ENCODE measurements at places on chromosomes 4 and X.

DNA sequence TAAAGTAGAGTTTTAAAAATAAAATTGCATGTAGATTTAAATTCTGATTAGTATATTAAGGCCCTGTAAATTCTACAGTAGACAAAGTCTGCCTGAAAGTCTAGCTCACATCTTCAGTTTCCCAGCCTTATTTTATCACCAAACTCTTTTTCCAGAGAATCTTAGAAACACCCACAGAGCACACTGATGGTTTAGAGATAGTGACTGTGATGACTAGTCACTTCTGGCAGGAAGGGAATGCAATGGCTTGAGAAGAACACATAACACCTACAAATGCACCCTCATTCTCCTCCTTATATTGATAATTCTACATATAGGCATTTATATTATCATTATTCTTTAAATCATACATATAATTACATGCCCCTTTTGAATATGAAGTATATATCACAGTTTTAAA lies 232.9 kb downstream of the ARAP2 start:
- no peak for DNase-seq

GRCh38 chr4:73844345-73844744 lies 7.9 kb downstream of the CXCL6 start:
- DNase-seq: no peak

DNA sequence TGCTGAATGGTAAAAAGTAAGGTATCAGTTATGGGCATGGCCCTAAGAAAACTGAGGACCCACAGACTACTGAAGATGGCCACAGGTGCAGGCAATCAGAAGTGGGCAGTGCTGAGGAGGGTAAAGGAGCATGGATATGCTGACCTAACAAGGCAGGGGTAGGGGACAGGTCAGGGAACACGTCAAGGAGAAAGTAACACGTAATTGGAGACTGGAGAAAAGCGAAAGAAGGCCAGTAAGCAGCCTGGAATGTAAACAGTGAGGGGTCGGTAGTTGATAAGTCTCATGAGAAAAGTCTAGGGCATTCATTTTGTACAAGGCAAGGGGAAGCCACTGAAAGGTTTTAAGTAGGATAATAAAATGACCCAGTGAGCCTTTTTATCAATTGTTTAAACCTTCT lies 153.3 kb downstream of the PRDM5 start:
- DNase-seq: no peak

GRCh38 chr4:87961993-87962392 lies 13.5 kb upstream of the SPP1 start:
- DNase-seq: no peak

GRCh38 chr4:137754652-137755471 lies 222.6 kb upstream of the PCDH18 start:
- DNase-seq: no peak

DNA sequence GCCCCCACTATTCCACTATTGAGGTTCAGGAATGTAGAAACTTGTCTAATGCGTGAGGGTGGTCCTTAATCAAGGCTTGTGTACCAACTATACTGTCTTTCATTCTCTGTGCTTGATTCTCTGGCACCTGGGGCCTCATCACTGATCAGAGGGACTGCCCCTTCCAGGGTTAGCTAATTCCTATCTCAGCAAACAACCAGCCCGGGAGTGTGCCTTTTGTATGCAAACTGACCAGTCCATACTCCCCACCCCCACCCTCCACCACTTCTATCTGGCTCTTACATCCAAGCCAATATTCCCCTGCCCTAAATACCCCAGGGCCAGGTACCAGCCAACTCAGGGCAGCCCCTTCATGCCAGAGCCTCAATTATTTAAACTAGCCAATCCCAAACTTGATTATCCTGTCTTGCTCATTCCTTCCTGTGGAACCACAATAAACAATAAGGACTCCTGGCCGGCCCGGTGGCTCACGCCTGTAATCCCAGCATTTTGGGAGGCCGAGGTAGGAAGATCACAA lies 59.3 kb downstream of the FTHL17 start:
- DNase-seq: no peak

- DNase-seq: no peak
These were observed 17.1 kb downstream of the SPON2 start for GRCh38 chr4:1155314-1155713.

- DNase-seq: no peak
These were observed 14.1 kb upstream of the CXorf38 start for GRCh38 chrX:40661489-40661888.

DNA sequence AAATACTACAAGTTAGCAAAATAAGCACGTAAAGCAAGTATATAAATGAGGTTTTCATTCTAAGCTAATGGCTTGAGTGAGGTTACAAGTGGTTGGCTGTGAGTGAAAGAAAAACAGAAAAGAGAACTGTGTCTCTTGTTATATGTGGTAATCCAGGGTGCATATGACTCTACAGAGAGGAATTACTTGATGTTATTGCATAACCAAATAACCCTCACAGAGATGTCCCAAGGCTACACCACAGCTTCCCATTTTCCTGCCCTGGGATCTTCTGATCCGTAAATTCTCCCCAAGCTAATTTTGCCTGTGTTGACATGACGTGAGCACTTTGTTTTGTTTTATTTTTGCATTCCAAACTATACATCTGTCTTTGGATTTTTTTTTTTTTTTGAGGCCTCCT lies 470.0 kb upstream of the INTU start:
- no peak for DNase-seq

DNA sequence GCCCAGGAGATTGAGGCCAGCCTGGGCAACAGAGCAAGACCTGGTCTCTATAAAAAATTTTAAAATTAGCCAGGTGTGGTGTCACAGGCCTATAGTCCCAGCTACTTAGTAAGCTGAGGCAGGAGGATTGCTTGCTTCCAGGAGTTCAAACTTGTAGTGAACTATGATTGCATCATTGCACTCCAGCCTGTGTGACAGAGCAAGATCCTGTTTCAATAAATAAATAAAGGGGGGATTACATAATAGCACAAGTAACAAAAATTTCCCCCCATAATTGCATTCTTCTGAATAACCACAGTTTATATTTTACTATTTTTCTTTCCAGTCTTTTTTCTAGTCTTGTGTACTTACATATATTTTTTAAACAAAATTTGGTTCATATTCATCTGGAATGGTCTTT lies 135.6 kb downstream of the CHIC2 start:
- DNase-seq: no peak

GRCh38 chr4:22487328-22487727 lies 28.5 kb downstream of the ADGRA3 start:
- no peak for DNase-seq

- DNase-seq: no peak
These were observed 376.9 kb downstream of the CXXC4 start for GRCh38 chr4:104117776-104118175.

DNA sequence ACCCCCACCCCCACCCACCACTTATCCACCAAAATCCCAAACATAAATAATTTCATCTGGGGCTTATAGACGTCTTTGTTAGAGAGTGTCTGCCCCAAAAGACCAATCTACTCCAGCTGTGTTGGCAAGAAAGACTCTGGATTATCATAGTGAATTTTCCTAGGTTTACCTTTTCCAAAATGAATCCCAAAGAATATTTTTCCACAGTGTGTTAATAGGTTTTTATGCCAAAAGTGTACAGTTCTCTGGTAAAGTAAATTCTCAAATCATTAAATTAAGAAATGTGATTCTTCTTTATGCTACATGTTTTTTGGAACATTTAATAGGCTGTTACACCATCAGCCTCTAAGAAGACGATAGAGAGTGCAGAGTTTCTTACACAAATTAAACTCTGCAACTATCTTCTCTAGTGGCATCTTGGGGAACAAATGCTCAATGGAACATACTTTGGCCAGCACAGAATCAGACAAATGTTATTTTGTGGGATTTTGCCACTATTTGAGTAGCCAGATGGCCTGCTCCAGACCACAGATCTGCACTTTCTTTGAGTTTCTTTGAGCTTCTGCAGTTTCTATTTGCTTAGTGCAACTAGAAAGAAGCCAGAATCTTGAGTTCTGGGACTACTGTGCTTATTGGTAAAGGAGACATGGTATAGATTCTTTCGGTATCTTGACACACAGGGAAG lies 206.0 kb downstream of the KIT start:
- DNase-seq: no peak

GRCh38 chr4:115851918-115852766 lies 738.7 kb upstream of the NDST4 start:
- no peak for DNase-seq

GRCh38 chr4:185744946-185745345 lies 67.0 kb downstream of the SORBS2 start:
- DNase-seq: no peak

GRCh38 chr4:932713-933070 lies 432 bp downstream of the TMEM175 start:
- DNase-seq: no peak

DNA sequence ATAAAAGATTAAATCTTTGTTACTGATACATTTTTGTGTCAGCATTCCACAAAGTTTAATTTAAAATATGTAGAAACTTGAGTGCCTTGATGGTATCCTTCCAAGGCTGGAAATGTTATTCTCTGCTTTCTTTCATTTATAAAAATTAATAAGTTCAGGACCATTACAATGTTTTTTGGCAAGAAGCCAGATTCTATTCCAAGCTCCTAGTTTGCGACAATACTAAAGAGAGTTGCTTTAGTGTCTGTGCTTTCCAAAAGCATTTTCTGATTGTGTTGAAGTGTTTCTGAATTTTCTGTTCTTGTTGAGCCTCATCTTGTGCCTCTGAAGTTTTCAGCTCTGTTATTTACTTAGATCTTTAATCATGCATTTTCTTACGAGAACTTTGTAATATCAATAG lies 516.2 kb downstream of the KCTD8 start:
- DNase-seq: no peak

DNA sequence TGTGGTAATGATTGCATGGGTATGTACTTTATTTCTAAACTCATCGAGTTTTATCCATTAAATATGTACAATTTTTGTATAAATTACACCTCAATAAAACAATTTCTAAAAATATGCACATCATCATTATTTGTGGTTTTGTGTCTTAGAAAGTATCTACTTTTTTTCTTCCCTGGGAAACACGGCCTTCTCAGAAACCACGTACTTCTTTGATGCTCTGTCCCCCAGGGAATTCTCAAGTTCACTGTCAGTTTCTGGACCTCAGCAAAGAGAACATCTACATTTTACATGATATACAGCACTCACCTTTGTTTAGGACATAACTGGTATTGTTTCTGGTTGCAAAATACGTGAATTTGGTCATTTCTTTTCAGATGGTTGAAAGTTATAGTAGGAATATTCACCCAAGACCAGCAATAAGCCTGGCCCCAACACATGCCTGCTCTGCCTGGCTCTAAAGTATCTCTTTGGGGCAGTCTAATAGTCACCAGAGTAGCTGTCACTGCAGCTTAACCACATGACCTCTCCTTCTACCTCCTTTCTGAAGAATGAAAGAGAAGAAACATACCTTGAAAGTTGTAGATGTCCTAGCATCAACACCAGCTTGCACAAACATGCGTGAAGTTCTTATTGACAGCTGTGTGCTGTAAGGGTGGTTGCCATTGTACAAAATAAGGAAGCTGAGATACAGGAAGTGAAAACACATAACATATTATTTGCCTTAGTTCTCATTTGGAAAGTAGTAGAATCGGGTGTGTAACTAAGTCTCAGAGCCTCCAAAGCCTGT lies 48.4 kb upstream of the SPANXN4 start:
- DNase-seq: no peak

- no peak for DNase-seq
These were observed 83.3 kb downstream of the VEGFC start for GRCh38 chr4:176709417-176709816.

DNA sequence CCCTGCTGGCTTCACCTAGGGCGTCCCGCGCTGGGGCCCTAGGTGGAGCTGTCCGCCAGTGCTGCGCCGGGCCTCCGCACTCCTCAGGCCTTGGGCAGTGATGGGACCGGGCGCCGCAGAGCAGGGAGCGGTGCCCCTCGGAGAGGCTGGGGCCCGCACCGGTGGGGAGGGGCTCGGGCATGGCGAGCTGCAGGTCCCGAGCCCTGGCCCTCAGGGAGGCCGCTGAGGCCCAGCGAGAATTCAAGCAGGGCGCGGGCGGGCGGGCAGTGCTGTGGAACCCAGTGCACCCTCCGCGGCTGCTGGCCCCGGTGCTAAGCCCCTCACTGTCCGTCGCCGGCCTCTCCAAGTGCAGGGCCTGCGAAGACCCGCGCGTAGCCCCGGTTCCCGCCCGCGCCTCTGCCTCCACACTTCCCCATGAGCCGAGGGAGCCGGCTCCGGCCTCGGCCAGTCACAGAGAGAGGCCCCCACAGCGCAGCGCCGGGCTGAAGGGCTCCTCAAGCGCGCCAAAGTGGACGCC lies 565.1 kb upstream of the NDST4 start:
- DNase-seq: no peak

- no peak for DNase-seq
These were observed 71.0 kb upstream of the OTUD4 start for GRCh38 chr4:145251391-145251790.

- peak; percentile 22 for DNase-seq
These were observed 13.1 kb upstream of the ACOT9 start for GRCh38 chrX:23756165-23756564.

GRCh38 chr4:154231806-154232478 lies 259.7 kb downstream of the DCHS2 start:
- no peak for DNase-seq

DNA sequence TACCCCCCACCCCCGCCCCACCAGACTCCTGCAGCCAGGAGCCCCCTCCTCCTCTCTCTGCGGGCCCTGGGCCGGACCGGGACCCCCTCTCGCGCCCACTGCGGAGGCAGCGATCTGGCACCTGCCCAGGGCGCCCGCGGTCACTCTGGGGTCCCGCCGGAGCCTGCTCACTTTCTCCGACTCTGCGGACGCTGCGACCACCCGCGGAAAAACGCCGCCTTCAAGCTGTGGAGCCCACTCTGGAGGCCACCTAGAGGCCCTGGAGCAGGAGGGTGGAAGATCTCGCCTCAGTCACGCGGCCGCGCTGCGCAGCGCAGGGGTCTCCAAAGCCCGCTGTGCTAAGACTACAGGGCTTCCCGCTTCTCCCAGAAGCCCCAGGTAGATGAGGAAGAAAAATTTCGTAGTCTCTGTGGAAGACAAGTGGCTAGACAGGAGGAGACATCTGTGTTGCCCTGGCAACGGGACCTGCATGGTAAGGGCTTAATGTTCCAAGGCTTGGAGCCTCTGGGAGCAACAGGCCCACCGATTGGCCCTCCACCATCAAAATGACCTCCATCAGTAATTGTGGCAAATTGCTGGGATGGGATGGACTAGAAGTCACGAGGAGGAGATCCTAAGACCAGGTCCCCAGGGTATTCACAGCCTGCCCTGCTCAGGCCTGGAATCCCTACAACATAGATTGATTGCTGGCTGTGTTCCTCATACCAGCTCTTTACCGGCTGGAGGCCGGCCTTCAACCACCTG lies at the start of gene PNMA6F:
PNMA6F (minus strand) TSS at position 387 of the 744 bp plus-strand sequence. CDS start 1,093 bp downstream, outside the sequence.
- no peak for DNase-seq

GRCh38 chrX:1027133-1027532 lies 185.3 kb downstream of the CRLF2 start:
- no peak for DNase-seq

All from activated T-helper 9 cell treated with anti-CD3 and anti-CD28 coated beads, Interleukin-2, amount 50 U/mL, for 16 hours (primary cell).